ENCODE measurements at places on chromosomes 7 and 10.

- no peak for DNase-seq
Observed at GRCh38 chr7:105985229-105985628, 22.2 kb downstream of the CDHR3 start.

DNA sequence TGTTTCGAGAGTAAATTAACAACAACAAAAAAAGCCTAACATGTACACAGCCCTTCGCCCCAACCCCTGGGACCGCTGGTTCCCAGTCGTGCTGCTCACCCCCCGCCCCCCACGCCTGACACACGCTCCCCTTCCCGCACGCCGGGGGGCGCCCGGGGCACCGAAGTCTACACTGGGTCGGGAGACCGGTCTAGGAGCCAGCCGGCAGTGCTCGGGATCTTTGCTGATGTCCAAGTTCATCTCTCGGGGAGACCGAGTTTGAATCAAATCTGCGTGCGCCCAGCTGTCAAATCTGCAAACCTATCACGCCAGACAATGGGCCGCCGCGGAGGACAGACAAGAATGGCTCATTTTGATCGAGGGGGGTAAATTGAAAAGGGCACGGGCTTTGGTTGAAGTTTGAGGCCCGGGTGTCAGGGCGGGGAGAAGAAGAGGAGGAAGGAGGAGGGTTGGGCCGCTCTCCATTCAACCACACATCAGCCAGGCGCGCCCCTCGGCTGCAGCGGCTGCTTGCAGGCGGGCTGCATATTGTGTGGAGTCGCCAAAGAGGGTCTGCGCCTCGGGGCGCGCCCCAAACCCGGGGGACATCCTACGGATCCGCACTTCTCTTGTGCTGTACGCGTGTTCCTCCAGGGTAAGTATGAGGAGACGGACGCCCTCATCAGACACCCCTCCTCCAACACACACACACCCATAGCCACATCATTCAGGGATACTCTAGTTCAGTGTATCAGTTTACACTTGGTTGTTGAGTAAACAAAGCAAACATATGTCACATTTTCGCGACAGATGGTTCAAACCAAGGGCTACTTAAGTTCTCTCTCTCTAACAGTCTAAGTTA, 1.3 kb upstream of the GFRA1 start:
- no peak for DNase-seq

DNA sequence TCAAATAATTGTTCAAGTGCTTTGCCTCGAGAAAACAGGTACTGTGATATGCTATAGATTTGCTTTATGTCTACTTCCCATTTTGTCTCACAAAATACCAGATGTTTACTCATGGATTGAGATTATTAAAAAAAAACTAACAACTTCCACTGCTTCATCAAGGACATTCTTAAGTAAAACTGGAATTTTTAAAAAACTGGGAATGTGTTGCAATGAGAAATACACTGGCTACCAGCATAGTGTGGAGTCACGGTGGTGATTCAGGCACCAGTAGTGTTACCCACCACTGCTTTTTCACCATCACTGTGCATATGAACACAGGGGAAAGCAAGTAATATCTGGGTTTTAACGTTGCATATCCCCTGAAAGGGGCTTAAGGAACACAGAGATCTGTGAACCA, 21.2 kb downstream of the FIGNL1 start:
- no peak for DNase-seq

GRCh38 chr7:157010588-157011332, at the start of gene MNX1:
Gene MNX1 (minus strand): TSS chr7:157010663. CDS start chr7:157010350, 313 bp downstream.
- DNase-seq = peak; percentile 25

DNA sequence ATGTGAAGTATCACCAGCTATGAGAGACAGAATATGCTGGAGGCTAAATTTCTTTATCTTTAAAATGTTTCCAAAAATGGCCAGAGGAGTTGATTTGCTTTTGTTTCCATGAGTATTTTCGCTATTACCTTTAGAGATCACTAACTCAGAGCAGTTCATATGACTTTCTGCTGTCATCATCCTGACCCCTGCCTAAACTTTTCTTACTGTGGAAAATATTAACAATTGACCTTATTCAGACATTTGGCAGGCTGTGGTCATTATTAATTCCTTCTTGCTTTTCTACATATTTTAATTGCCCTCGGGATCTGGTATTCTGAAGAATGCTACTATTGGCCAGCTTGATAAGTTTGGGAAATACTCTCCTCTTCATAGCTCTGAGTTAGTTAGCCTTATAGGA, 156.5 kb downstream of the EXOC4 start:
- no peak for DNase-seq

DNA sequence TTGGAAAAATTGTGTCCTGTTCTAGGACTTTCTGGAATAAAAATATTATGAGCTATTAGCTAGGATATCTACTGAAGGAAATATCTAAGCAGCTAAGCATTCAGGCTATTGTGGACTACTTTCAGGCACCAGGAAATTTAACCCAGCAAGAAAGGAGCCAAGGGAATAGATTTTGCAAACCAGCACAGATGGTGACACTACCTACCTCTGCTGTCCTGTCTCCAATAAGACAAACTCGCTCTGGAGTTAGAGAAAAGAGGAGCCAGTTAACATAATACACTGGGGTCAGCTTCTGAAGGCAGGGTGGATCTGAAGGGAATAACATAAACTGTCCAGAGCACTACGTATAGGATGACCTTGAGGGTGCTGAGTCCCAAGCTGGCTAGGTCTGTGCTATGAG, 223.7 kb upstream of the PRSS58 start:
- no peak for DNase-seq

GRCh38 chr7:157930926-157931466, 594.2 kb downstream of the DNAJB6 start:
- no peak for DNase-seq

DNA sequence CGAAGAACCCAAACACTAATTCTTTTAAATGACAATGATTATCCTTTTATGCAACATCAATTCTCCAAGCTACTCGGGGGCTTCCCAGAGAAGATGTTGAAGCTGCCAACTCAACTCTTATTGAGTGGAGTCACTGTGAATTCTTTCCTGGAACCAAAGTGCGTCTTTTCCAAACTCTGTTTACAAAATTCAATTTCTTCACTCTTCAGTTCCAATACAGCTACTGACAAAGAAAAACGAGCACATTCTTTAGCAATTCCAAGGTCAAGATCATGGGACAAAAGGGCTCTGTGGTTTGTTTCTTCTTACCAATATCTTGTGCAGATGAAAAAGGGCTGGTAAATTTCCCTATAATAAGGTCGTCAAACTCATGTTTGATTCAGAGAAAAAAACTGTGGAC, 74.2 kb downstream of the FAS start:
- no peak for DNase-seq

All from CD4-positive, alpha-beta T cell treated with Interleukin-15 for 1 hour (primary cell).